ENCODE measurements at places on chromosomes 12 and 14.

- no peak for DNase-seq
Observed at GRCh38 chr14:54048311-54048710, 91.7 kb upstream of the BMP4 start.

DNA sequence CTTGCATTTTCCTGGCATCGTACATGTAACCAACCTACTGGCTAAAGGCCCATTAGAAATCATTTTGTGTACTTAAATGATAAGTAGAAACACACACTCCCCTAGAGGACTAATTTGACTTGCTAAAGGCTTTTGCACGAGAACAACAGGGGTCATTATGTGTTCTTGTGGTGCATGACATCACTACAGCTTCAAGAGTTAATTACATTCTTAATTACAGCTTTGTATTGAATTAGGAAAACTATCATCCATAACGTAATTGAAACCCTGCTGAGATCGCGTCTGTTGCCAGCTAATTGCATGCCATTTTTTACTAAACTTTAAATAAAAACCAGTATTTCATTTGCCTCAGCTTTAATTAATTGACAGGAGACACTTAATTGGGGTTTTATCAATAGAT is 51.4 kb downstream of the TMEM132C start:
- DNase-seq: no peak

GRCh38 chr12:66090157-66090556 is 40.4 kb downstream of the LLPH start:
- DNase-seq: no peak

- DNase-seq: no peak
Observed at GRCh38 chr14:68230950-68231717, 411.6 kb downstream of the RAD51B start.

DNA sequence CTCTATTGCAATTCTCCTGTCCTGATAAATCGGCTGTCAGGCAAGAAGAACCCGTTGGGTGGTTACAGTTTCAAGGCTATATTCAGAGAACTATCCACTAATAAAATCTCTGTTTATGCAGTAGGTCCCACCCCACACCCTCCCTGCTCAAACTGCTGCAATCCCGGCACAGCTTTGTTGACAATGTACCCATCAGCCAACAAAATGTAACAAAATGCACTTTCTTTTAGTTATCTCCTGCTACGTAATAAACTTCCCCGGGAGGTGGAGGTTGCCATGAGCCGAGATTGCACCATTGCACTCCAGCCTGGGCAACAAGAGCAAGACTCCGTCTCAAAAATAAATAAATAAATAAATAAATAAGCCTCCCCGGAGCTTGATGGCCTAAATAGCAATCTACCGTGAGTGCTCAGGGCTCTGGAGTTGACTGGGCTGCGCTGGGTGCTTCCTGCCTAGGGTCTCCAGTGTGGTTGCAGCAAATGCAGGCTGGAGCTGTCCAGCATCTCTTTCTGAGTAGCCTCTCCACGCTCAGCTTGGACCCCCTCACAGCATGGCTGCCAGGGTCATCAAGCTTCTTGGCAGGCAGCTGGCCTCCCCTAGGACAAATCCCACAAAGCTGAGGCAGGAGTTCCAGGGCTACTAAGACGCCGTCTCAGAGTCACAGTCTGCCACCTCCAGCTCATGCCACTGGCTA is 43.2 kb upstream of the FBRSL1 start:
- DNase-seq: no peak

GRCh38 chr12:98328467-98328866 is 186.9 kb upstream of the TMPO start:
- DNase-seq: no peak

DNA sequence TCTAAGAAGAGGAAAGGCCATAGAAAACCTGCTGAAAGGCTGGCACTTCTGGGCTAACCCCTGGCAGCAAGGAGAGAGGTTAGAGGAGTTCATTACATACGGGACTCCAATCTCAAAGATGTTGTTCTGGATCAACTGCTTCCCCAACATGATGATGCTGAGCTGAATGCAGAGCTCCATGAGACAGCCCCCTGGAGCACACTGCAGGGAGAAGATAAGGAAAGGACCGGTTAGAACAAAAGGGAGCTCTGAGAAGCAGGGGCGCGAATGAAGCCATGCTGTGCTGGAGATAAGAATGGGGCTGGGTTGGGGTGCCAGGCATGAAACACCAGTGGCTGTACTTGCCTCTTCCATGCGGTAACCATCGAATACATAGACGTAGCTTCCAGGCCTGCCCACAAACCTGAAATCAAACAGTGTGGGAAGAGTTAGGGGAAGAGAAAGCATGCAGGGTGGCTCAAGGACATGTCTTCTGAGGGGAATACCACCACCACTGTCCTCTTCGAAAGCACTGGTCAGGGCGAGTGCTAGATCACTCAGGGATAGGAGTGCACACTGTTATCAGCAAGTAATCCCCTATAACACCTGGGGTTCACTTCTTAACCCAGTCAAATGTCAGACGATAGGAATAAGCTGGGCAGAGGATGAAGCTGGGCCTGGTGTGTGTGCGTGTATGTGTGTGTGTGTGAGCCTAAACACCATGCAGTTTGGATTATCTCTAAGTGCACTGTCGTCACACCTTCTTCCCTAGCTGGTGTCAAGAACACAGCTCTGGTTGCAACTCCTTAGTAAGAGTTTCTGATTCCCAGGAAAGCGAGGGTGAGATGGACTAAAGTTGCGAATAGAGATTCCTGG is 180.9 kb downstream of the NTF3 start:
- no peak for DNase-seq

- no peak for DNase-seq
Observed at GRCh38 chr14:24403294-24403998, 4.6 kb downstream of the NYNRIN start.

Measured in stimulated activated CD8-positive, alpha-beta memory T cell treated with anti-CD3 and anti-CD28 coated beads, Interleukin-12 subunit alpha, Interleukin-12 subunit beta, amount 100 ng/mL, for 4 hours (primary cell).